ENCODE measurements at places on chromosomes 16 and 17. TPM values are rescaled to one million over a fixed set of nuclear protein-coding genes. Genes with fewer than 3 reads are reported as not detected.

DNA sequence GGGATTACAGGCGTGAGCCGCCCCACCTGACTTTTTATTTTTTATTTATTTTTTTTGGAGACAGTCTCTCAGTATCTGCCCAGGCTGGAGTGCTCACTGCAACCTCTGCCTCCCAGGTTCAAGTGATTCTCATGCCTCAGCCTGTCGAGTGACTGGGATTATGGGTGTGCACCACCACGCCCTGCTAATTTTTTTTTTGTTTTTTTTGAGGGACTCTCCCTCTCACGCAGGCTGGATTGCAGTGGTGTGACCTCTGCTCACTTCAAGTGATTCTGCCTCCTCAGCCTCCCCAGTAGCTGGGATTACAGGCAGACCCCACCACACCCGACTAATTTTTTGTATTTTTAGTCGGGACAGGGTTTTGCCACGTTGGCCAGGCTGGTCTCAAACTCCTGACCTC lies 7.7 kb downstream of the ZNF207 start:
- DNase-seq: no peak

WNT9B gene
- total RNA-seq: 5.0 TPM

- no peak for DNase-seq
Measured at GRCh38 chr16:715477-716199, 720 bp downstream of the METRN start.

CNGB1 gene
- 0.35 TPM for total RNA-seq

GRAPL gene
- 0.10 TPM for total RNA-seq

- DNase-seq: peak; percentile 26
Measured at GRCh38 chr16:66740010-66740409, 11.4 kb downstream of the DYNC1LI2 start.

FSCN2 gene
- total RNA-seq: 4.7 TPM

GRCh38 chr16:17160920-17161431 lies 309.8 kb downstream of the XYLT1 start:
- no peak for DNase-seq

PRAC2 gene
- not detected for total RNA-seq
